ENCODE measurements at places on chromosomes 7 and 10.

- no peak for DNase-seq
These were observed 303.9 kb downstream of the REEP3 start for GRCh38 chr10:63825111-63825510.

DNA sequence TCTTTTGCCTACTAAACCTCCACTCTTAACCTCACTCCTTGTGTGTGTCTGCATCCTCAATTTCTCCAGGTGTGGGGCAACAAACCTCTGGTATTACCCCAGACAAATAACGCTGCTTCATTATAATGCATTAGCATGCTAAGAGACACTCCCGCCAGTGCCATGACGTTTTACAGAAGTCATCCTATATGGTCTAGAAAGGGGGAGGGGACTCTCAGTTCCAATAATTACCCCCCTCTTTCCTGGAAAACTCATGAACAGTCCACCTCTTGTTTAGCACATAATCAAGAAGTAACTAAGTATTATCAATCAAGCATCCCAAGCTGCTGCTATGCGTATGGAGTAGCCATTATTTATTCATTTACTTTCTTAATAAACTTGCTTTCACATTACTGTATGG is 364.5 kb downstream of the TYW1 start:
- DNase-seq: no peak

DNA sequence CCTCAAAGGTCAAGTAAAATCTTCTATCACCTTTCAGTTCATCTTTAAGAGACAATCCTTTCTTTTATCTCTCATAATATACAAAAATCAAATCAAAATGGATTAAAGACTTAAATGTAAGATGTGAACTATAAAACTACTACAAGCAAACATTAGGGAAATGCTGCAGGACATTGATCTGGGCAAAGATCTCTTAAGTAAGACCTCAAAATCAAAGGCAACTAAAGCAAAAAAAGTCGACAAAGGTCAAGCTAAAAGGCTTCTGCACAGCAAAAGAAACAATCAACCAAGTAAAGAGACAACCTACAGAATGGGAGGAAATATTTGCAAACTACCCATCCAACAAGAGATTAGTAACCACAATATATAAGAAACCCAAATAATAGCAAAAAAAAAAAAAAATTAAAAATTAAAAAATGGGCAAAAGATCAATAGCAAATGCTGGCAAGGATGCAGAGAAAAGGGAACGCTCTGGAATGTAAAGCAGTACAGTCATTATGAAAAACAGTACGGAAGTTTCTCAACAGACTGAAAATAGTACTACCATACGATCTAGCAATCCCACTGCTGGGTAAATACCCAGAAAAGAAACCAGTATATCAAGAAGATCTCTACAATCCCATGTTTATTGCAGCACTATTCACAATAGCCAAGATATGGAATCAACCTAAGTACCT is 41.7 kb downstream of the TNPO3 start:
- no peak for DNase-seq

DNA sequence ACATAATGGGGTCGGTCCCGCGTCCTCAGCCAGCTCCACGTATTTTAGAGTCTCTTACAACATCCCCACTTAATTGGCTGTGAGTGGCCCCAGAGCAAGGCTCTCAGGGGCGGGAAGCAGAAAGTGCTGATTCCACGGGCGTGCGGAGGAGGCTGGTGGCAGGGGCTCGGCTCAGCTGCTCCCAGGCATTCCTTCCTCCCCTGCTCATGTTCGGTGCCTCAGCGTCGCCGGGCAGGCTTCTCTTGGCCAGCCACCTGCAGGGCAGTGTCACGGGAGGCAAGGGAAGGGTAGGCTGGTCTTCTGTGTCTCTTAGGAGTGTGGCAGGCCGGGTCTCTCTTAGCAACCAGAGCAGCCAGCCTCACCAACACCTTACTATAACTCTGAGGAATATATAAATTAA is 33.8 kb downstream of the IL15RA start:
- DNase-seq: no peak

- DNase-seq: no peak
These were observed 59.6 kb upstream of the AKR1E2 start for GRCh38 chr10:4766454-4766853.

DNA sequence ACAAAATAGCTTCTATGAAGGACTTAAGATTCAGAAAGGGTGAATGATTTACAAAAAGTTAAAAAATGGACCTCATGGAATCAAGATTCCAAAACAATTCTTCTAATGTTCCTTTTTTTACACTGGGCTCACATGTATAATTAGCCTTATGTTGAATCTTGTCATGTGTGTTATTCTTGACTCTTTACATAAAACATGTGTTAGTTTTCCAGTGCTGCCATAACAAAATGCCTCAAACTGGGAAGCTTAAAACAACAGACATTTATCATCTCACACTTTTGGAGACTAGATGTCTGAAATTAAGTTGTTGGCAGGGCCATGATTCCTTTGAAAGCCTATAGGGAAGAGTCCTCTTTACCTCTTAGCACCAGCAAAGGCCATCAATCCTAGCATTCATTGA is 192.5 kb upstream of the SORCS1 start:
- DNase-seq: no peak

GRCh38 chr7:124489082-124489819 is 276.3 kb downstream of the GPR37 start:
- DNase-seq: no peak

DNA sequence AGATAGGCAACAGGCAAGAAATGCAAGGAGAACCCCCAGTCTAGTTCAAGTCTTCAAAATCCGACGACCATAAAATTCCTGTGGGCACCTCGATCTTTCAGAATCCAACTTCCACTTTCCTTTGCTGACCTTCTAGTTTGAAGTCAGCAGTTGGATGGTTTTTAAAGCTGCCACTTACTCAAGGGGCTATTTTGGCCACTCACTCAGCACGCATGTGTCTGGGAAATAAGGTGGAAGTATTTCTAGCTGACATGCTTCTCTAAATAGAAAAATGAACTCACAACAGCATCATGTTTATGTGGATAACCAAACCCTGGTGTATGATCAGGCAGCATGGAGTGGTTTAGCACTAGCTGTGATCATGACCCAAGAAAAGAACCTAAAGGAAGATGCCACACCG is at the start of gene NRAP:
NRAP (minus strand) TSS at position 134 of the 400 bp plus-strand sequence. CDS start 159 bp downstream, outside the sequence.
- no peak for DNase-seq

GRCh38 chr10:71577345-71577744 is 142.2 kb downstream of the C10orf105 start:
- DNase-seq: no peak

GRCh38 chr10:24701447-24701846 is 22.2 kb downstream of the ARHGAP21 start:
- peak; percentile 74 for DNase-seq

DNA sequence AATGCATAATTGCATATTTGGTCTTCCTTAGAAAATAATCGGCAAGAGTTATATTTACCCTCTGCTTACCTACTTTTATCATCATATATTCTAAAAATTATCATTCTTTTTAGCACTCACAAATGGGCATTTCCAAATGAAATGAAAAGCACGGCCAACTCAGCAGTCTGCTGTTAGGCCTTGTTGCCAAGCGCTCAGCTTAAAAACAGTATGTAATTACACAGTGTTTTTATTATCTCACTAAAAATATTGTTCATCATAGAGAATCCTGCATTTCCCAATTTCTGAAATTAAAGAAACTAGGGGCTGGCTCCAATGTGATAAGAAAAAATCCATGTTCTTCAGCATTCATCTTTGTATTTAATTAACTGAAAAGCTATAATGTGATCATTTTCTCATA is 391.7 kb upstream of the ADARB2 start:
- DNase-seq: no peak
